ENCODE measurements at places on chromosomes 12 and 14. TPM values are rescaled to one million over a fixed set of nuclear protein-coding genes. Genes with fewer than 3 reads are reported as not detected.

ZDHHC22 gene
- 38.6 TPM for total RNA-seq

ENDOU gene
- total RNA-seq = not detected

RPGRIP1 gene
- total RNA-seq = 0.41 TPM

GRCh38 chr14:104787736-104788135 is 7.8 kb downstream of the AKT1 start:
- no peak overlapping the region for H3K27ac ChIP-seq
- no peaks in the 10 kb centered on the region for H3K36me3 ChIP-seq
- no peaks in the 10 kb centered on the region for H3K27me3 ChIP-seq
- no peak for DNase-seq

DNA sequence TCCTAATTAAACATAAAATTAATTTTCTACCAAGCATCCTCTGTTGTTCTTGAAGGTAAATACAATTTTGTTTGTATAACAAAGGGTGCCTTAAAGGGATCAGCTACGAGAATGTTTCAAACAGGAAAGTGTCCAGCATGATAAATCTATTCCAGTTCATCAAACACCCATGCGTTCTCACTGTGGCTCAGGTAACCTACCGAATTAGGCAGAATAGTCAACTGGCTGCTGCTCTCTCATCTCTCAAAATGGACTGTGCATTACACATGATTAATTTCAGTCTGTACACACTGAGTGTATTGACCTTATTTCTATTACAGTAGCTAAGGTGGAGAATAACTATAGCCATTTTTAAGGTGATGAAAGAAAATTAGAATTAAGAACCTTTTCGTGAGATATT is 127.5 kb upstream of the RMST start:
- no peaks in the 10 kb centered on the region for H3K4me1 ChIP-seq
- no peak for DNase-seq
- no peak overlapping the region for H3K4me3 ChIP-seq
- no peaks in the 10 kb centered on the region for H3K27me3 ChIP-seq
- no peak overlapping the region for H3K27ac ChIP-seq

Measured in WTC11 (cell line).